ENCODE measurements at places on chromosomes 1 and 21.

- DNase-seq, result no peak
These were observed 147.7 kb downstream of the CDC42BPA start for GRCh38 chr1:227170361-227171166.

DNA sequence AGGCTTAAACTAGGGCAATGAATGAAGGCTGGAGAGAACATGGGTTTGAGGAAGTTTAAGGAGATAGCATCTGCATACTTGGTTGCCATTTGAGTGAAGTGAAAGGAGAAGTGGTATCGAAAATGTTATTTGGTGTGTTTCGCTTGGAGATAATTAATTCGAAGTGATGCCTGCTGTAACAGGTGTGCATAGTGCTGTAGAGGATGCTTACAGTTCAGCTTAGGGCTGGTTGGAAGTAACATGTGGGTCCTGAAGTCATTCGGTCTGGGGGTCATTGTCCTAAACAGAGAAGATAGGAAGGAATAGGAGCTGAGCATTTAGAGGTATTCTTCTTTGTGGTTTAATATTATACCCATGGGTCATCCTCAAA lies 301 bp upstream of the NUDT17 start:
- DNase-seq, result no peak

GRCh38 chr1:98126740-98127139 lies 205.9 kb upstream of the DPYD start:
- DNase-seq, result no peak

DNA sequence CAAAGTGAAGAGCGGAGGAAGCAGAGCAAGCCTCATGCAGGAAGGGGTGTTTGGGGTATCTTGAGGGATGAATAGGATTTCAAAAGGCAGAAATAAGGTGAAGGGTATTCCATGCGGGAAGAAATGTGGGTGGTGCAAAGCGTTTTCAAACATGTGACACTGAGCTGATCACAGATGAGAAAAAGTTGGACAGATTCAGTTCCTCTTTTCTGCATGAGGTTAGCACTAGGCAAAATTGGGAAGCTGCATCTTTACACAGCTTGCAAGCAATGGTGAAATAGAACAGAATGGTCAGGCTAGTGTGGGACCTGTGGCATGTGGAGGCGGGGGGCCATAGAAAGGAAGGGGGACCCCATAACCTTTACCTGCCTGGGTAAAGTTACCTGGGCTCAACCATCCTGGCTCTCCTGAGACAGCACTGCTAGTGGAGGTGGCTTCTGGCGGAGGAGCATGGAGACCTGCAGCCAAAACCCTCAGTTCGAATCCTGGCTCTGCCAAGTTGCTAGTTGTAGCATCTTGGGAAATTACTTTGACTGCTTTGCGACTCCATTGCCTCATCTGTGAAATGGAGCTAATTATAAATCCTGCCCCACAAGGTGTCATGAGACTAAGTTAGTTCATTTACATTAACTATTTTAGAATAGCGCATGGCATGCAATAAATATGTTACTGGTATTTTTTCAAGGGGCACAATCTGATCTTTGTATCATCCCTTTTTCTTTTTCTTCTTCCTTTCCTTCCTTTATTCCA lies 16.4 kb downstream of the KCNA10 start:
- no peak for DNase-seq

- no peak for DNase-seq
These were observed 21.0 kb downstream of the ATF3 start for GRCh38 chr1:212629450-212630157.

DNA sequence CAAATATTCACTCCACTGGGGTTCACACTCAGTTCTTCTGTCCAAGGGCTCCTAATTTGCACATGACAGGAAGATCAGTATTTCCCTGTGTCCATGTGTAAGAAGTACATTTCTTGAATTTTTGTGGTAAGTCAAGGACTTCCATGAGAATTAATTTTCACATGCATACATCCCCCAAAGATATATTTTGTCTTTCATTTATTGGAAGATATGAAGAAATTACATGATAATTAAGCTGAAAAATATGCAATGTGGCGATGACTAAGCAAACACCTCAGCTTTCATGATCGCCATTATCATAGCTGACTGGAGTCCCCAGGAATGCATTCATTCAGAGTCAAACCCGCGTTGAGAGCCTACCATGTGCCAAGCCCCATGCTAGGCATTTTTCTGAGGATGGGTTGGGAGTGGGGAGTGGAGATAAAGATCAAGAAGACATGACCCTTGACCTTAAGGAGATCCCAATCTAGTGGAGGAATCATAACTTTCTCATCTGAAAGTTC lies 104.6 kb upstream of the F3 start:
- DNase-seq, result no peak

- DNase-seq, result no peak
These were observed 280.7 kb downstream of the LMX1A start for GRCh38 chr1:165075725-165076370.

GRCh38 chr21:42102076-42102475 lies 31.0 kb downstream of the UMODL1 start:
- no peak for DNase-seq

GRCh38 chr1:86478416-86479156 lies 9.9 kb downstream of the CLCA1 start:
- no peak for DNase-seq

DNA sequence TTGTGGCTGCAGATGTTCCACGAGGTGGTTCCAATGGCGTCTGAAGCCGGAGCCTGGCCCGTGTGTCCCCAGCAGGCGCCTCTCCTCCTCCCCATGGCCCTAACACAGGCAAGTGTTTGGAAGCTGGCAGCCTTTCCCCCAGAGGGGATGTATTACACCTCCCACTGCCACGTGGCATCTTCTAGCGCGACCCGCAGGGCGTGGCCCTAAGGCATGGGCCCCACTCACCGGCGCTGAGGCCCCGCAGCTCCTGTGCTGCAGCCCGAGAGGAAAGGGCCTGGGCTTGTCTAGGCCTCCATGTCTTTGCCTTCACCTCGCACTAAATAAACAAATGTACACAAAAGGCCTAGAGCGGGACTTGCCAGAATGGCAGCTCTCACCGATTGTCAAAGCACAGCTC lies 37.9 kb downstream of the SLC66A1 start:
- DNase-seq, result no peak

- no peak for DNase-seq
These were observed 16.1 kb downstream of the C1orf52 start for GRCh38 chr1:85243372-85243771.

DNA sequence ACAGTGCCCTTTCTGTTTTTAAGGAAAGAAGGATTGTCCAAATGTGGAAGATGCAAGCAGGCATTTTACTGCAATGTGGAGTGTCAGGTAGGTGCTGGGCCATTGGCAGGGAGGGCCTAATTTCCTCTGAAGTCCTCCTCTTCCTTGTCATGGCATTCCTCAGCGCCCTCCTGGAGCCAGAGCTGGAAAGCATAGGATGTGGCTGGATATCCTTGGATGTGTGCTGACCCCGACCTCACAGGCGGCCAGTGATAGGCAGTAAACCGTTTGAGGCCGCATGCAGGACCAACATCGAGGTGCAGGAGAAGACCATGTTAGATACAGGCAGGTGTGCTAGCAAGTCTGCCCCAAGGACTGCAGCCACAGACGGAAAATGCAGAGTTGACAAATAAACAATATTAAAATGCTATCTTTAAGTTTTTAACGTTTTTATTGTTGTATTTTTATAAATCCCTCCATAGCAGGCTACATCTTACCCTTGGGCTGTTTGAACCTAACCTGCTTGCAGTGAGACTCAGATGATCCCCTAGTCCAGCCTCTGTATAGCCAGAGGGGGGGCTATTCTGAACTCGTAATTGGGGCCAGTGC lies 24.3 kb downstream of the SMYD2 start:
- no peak for DNase-seq

DNA sequence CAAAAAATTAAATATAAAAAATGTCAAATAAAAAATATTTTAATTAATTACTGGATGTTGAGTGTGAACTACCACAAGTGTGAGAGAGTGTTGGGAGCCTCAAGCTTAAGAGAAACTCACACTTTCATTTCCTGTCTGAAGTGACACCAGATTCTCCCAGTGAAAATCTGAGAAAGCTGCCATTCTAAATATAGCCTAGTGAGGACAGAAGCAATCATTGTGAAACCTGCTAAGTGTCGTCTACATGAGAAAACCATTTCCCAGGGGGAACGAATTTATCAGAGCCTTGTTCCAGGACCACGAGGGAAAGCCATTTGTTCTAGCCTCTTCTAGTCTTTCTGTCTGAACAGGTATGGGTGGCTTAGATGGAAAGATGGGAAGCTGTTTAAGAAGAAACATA lies 329.3 kb upstream of the PRMT6 start:
- DNase-seq, result no peak

DNA sequence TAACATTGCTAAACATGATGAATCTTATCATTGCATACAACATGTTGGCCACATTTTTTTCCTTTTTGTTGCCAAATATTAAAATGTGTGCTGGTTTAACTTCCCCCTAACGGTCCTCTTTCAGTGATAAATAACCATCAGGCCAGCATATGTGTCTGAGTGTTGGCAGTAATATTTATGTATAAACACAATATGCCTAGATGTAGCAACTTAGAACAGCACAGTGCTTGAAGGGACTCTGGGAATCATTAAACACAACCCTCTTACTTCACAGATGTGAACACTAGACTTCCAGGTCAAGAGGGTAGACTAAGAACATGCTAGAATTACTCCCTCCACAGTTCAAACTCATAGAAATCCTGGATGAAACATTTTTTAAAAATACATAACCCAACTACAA lies 581.8 kb downstream of the PLPP3 start:
- DNase-seq, result no peak

DNA sequence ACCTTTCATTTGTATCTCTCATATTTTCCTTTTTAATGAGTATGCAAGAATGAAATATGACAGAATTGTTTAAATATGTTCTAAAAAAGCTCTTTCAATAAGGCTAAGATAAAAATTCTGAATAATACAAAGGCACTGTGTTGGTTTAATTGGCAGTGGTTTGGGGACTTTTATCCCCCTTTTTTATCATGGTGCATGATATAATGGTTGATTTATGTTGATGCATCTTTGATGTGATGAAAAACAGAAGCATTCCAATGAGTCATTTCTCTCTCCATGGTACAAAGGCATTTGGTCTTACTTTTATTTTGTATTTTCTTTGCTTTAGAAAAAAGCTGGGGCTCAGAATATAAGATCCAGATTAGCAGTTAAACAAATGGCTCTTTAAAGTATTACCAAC lies 127.2 kb upstream of the GREM2 start:
- no peak for DNase-seq

DNA sequence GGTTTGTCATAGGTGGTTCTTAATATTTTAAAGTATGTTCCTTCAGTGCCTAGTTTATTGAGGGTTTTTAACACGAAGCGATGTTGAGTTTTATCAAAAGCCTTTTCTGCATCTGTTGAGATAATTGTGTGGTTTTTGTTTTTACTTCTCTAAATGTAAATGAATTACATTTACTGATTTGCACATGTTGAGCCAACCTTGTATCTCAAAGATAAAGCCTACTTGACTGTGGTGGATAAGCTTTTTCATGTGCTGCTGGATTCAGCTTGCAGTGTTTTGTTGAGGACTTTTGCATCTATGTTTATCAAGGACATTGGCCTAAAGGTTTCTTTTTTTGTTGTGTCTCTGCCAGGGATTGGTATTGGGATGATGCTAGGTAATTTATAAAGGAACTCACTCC lies 142.5 kb downstream of the PRDM2 start:
- DNase-seq, result no peak

- no peak for DNase-seq
These were observed 210.0 kb upstream of the GREM2 start for GRCh38 chr1:240821925-240822324.

DNA sequence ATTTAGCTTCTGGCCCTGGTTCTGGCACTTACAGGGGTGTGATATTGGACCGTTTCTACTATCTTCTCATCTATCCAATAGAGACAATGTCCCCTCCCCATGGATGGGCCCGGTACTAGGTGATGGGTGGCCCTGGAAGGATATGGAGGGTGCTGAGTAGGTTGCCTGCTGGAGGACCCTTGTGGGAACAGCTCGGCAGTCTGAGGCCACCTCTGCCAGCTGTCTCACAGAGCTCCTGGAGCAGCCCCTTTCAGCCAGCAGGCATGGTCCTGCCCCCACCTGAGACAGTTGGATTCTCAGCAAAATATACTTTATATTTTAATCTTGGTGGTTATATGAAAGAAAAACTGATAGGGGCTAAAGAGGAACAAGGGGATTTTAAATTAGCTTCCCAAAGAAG lies 101.0 kb upstream of the LMO4 start:
- no peak for DNase-seq

- no peak for DNase-seq
These were observed 81.4 kb downstream of the SMYD2 start for GRCh38 chr1:214362188-214362882.

DNA sequence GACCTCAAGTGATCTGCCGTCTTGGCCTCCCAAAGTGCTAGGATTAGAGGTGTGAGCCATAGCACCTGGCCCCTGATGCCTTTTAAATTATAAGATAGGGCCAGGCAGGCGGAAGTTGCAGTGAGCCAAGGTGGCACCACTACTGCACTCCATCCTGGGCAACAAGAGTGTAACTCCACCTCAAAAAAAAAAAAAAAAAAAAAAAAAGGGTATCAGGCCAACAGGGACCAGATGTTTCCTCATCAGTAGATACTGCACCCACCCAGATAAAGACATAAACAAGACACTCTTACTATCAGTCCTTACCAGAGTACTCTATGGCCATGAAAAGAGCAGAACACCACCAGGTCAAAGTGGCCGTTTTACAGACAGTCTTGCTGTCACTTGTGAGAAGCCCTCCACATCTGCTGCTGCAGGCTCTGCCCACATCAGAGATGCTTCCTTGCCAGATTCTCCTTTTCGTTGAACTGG lies 3.3 kb downstream of the C21orf58 start:
- DNase-seq, result no peak

GRCh38 chr1:940107-941014 lies 16.6 kb downstream of the SAMD11 start:
- DNase-seq, result peak; percentile 88

DNA sequence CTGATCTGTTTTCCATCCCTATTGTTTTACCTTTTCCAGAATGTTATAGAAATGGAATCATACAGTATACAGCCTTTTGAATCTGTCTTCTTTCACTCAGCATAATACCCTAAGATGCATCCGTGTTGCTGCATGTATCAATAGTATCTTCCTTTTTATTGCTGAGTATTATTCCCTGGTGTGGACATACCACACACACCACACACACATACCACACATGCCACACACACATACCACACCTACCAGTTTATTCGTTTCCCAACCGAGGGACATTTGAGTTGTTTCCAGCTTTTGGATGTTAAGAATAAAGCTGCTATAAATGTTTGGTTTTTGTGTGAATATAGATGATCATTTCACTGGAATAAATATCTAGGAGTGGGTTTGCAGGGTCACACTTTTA lies 22.2 kb upstream of the SLC30A1 start:
- no peak for DNase-seq

GRCh38 chr1:237040823-237041222 lies 1.2 kb upstream of the RYR2 start:
- DNase-seq, result no peak

- DNase-seq, result no peak
These were observed 38.0 kb downstream of the WDR4 start for GRCh38 chr21:42841156-42841915.

- DNase-seq, result no peak
These were observed 474.1 kb upstream of the VAMP3 start for GRCh38 chr1:7296968-7297367.
